Left lung (tissue), 14 donors: ENCODE measurements at places on chromosomes 1 and 21. TPM values are rescaled to one million over a fixed set of nuclear protein-coding genes. Genes with fewer than 3 reads are reported as not detected.

The NEGR1 gene
- total RNA-seq, result 5.7 TPM

DNA sequence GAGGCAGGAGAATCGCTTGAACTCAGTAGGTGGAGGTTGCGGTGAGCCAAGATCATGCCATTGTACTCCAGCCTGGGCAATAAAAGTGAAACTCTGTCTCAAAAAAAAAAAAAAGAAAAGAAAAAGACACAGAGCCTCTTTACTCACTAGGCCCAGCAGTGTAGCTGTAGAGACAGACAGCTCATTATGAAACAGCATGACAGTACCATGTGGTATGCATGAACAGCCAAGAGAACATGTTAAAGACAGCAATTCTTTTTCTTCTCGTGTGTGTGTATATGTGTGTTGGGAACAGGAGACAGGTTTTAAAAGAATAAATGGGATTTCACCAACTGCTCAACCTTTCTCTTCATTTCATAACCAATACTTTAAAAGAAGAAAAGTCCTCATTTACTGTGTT, 118.8 kb downstream of the PIK3R3 start:
- no peak for DNase-seq
- no peak overlapping the region for H3K4me3 ChIP-seq
- no peaks in the 10 kb centered on the region for H3K4me1 ChIP-seq
- no peaks in the 10 kb centered on the region for H3K36me3 ChIP-seq
- H3K27ac ChIP-seq, result no peak overlapping the region

DNA sequence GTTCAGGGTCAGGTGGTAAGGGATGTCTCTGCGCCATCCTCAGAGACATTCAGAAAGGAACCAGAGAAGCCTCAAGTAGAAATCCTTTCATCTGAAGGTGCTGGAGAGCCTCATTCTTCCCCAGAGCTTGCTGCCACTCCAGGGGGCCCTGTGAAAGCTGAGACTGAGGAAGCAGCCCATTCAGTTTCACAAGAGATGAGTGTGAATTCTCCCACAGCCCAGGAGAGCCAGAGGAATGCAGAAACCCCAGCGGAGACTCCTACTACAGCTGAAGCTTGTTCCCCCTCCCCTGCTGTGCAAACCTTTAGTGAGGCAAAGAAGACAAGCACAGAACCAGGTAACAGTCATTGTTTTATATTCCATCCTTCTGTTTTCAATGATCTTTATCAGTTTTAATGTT, 38.7 kb downstream of the ZBTB40 start:
- H3K4me1 ChIP-seq, result peaks cover 50% of the 10 kb centered on the region
- H3K27ac ChIP-seq, result no peak overlapping the region
- no peaks in the 10 kb centered on the region for H3K36me3 ChIP-seq
- H3K27me3 ChIP-seq, result no peaks in the 10 kb centered on the region
- no peak overlapping the region for H3K4me3 ChIP-seq

The SH2D2A gene
- total RNA-seq, result 4.4 TPM

DNA sequence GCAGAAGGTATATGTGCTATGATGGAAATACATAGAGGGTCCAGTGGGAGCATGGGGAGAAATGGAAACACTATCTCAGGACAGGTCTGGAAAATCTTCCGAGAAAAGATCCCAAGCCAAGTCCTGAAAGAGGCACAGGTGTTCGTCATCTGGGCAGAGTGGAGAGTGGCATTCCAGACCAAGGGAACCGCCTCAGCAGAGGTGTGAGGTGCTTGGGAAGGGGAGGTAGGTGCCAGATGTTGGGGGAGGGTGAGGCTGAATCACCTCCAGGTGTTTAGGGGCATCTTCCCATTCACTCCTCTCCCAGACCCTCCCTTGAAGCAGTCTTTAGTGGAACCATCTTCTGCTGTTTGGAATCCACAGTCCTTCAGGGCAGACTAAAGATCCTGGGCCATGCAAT, 23.5 kb upstream of the LRRN2 start:
- no peaks in the 10 kb centered on the region for H3K36me3 ChIP-seq
- no peak overlapping the region for H3K27ac ChIP-seq
- no peak overlapping the region for H3K4me3 ChIP-seq
- no peak for DNase-seq
- no peaks in the 10 kb centered on the region for H3K4me1 ChIP-seq
